ENCODE measurements at places on chromosomes 1 and 21. TPM values are rescaled to one million over a fixed set of nuclear protein-coding genes. Genes with fewer than 3 reads are reported as not detected.

DNA sequence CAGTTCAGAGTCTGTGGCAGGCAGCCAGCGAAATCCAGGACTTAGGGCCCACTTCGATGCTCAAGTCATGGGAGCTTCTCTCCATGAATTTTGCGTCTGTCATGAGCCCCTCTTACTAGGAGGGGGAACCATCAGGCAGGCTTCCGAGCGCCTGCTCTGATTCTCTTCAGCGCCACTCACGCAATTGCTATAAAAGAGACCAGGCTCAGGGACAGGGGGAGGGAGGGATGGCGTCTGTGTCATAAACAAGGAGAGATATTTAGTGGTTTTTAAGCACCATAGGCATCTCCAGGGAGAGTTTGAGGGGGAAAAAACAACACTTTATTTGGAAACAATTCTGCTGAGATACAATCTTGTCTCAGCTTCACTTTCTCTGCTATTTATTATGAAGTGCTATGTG is 60.6 kb downstream of the NAV1 start:
- no peak for DNase-seq
- peaks cover 2% of the 10 kb centered on the region for H3K27me3 ChIP-seq
- H3K36me3 ChIP-seq, result no peaks in the 10 kb centered on the region
- H3K4me3 ChIP-seq, result no peak overlapping the region
- no peak overlapping the region for H3K27ac ChIP-seq

- no peak overlapping the region for H3K27ac ChIP-seq
- H3K4me3 ChIP-seq, result no peak overlapping the region
- no peaks in the 10 kb centered on the region for H3K36me3 ChIP-seq
- H3K4me1 ChIP-seq, result peaks cover 33% of the 10 kb centered on the region
- H3K27me3 ChIP-seq, result peaks cover 2% of the 10 kb centered on the region
Observed at GRCh38 chr21:41681939-41682718, 84.7 kb downstream of the RIPK4 start.

- H3K4me1 ChIP-seq, result peaks cover 14% of the 10 kb centered on the region
- no peaks in the 10 kb centered on the region for H3K27me3 ChIP-seq
- peak; percentile 61 for DNase-seq
- no peaks in the 10 kb centered on the region for H3K36me3 ChIP-seq
Observed at GRCh38 chr1:62361431-62361830, 42.2 kb upstream of the KANK4 start.

- no peak overlapping the region for H3K4me3 ChIP-seq
- no peaks in the 10 kb centered on the region for H3K27me3 ChIP-seq
- peaks cover 12% of the 10 kb centered on the region for H3K36me3 ChIP-seq
- no peak overlapping the region for H3K27ac ChIP-seq
Observed at GRCh38 chr1:89938171-89939055, 56.5 kb upstream of the ZNF326 start.

Gene RXFP4
- not detected for total RNA-seq

Gene SELENBP1
- total RNA-seq, result 31.2 TPM

DNA sequence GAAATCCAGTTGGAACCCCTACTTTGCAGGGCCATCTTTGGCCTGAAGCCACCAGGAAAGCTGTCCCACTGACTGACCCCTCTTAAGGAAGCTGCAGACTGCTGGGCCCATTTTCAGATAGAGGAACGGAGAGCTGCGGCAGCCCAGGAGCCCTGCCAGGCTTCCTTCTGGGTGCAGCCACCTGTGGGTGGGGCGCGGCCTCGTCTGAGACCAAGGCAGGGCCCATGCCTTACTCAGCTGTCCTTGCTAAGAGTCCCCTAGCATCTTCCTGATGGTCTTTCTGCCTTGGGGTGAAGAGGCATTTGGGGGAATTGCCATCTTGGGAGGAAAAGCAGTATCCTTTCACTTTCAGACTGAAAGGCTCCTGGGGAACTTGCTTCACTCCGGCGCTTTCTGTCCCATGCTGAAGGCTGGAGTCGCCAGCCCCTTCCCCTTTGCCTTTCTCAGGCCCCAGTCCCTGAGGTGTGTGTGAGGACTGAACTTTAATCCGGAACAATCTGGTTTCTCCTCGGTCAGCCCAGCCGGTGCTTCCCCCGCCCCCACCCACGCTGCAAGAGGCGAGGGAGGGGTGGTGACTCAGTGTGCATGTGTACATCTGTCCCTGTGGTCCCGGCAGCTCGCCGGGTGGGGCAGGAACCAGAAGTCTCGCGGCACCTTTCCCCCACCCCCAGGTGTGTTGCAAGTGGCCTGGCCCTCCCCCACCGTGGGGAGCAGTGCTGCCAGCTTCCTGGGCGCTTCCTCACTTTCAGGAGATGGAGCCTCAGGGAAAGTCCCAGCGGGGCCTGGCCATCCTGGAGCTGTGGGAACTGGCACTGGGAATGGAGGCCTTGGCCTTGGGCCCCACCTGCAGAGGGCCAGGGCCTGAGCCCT is 5.1 kb downstream of the ZC3H12A start:
- H3K27ac ChIP-seq, result peak overlapping the region; percentile 8
- no peaks in the 10 kb centered on the region for H3K27me3 ChIP-seq
- peaks cover 65% of the 10 kb centered on the region for H3K36me3 ChIP-seq
- peak; percentile 69 for DNase-seq

- no peak overlapping the region for H3K4me3 ChIP-seq
- no peaks in the 10 kb centered on the region for H3K4me1 ChIP-seq
- H3K36me3 ChIP-seq, result no peaks in the 10 kb centered on the region
- H3K27ac ChIP-seq, result no peak overlapping the region
- H3K27me3 ChIP-seq, result peaks cover 2% of the 10 kb centered on the region
Observed at GRCh38 chr1:5738911-5739462, 253.2 kb downstream of the NPHP4 start.

Gene SPATA45
- total RNA-seq, result 0.44 TPM

Gene C1orf226
- 0.35 TPM for total RNA-seq

DNA sequence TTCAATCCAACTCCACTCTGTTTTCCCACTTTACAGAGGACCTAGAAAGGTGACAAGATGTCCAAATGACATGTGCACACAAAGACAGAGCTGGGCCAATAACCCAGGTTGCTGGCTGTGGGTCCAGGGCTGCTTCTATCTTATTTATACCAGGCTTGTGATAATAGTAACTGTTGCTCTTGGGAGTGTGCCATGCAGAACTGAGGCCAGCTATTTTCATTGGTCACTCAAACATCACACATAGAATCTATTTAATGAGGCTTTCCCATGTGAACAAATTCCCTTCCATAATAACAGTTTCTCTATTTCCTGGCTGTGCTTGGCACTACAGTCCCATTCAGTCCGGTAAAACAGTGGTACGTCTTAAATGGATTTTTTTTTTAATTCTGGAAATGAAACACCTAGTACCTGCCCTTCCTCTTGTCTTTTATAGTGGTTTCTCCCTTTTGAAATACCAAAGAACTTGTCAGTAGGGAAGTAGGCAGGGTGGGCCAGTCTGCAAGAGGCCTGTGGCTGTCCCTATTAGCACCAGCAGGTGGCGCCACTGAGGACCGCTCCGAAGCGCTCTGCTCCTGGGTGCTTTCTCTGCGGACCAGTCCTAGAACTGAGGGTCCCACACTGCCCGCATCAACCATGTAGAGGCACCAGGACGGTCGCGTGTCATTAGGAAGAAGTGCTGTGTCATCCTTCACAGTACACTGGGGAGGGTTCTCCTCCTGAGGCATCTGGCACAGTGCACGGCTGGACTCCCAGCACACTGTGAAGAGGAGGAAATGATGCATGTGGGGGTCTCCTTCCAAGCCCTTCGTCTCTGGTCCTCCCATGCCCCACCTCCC is 52.1 kb downstream of the GPR161 start:
- H3K27me3 ChIP-seq, result no peaks in the 10 kb centered on the region
- H3K4me3 ChIP-seq, result no peak overlapping the region
- peak; percentile 54 for DNase-seq
- H3K36me3 ChIP-seq, result peaks cover 37% of the 10 kb centered on the region

DNA sequence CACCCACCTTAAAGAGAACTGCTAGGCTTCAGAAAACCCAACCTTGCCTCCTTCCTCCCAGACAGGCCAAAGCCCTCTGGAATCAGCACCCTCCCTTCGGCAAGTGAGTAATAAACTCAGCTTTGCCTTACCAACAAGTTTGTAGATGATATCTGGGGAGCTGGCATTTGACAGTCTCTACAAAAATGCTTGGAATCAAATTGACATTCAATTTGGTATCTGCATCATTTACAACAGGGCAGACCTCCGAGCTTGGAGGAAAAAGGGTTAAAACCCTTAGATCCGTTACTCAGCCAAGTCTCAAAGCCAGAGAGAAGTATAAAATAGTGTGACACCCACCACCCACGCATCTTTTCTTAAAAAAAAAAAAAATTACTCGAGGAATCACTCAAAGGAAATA is 149.3 kb upstream of the EDN2 start:
- no peak overlapping the region for H3K4me3 ChIP-seq
- no peak for DNase-seq
- no peaks in the 10 kb centered on the region for H3K27me3 ChIP-seq
- peaks cover 4% of the 10 kb centered on the region for H3K4me1 ChIP-seq

Gene S1PR1
- total RNA-seq, result 10.8 TPM

Data from muscle of leg (tissue), 16 donors.